ENCODE measurements at places on chromosomes 11 and 22.

DNA sequence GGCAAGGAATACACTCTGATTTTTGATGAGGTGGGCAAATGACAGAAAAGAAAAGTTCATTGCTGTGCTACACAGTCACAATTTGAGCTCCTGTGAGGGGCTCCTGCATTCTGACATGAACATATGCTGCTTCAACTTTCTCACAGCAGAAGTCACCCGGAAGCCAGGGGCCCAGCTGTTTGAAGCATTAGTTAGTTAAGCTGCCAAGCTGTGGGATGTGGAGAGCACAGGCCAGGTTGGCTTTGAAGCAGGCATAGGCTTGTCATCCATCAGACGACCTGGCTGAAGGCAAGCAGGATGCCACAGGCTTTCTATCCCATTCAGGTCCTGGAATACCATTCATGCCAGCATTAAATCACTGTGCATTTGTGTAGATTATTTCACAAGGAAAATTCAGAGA lies 63.1 kb downstream of the MTNR1B start:
- no peak for DNase-seq

DNA sequence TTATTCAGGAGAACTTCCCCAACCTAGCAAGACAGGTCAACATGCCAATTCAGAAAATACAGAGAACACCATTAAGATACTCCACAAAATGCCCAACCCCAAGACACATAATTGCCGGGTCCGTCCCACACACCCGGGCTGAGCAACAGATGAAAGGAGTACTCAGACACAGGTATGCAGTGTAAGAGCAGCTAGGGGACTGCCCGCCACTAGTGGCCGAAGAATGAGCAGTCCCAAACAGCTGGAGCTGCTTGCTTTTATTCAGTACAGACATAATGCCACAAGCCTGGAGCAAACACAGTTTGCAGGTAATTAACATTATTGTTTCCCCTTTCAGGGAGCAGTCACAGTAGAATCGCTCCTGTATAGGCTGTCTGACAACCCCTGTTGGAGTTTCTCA lies 364.6 kb downstream of the LUZP2 start:
- no peak for DNase-seq

DNA sequence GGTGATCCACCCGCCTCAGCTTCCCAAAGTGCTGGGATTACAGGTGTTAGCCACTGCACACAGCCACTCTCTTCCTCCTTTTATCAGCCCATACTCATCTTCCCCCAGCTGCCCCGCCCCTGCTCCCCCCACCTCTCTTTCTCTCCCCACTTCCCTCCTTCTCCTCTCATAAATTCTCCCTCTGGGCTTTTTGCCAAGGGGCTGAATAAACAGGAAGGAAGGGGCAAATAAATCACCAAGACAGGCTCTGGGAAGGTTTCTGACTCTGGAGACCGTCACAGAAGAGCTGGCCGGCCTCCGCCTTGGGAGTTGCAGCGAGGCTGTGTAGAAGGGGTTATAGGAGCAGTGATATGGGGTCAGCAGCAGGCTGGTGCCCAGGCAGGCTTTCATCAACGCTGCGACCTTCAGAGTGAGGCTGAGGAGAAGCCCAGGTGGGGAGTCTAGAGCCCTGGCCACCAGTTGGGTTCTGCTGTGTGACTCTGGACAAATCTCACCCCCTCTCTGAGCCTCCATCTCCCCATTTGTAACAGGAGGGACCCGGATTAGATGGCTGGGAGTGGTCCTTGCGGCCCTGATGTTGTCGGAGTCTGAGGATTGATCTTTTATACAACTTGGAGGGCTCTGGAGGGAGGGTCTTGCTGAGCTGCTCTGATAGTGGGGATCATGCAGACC lies 62.6 kb upstream of the RASD2 start:
- DNase-seq: peak; percentile 90

GRCh38 chr11:128626913-128627665 lies 39.7 kb upstream of the ETS1 start:
- no peak for DNase-seq

GRCh38 chr11:117744471-117745150 lies 52.4 kb downstream of the DSCAML1 start:
- DNase-seq: no peak

DNA sequence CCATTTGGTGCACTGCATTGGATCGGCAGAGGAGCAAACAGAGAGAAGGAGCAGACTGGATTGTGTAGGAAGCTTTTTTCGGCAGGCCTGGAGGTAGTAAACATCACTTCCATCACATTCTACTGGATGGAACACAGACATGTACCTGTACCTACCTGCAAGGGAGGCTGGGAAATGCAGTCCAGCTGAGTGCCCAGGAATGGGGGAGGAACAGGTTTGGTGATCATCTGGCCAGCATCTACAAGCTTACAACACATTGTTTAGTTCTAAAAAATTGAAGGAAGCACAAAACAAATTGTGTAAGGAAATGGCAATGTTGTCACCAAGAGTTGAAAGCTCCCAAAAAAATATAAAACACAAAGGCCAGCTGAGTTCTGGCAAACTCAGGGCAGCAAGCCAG lies 19.1 kb downstream of the SMIM38 start:
- no peak for DNase-seq

All from HFF-Myc (cell line).